ENCODE measurements at places on chromosomes 13 and 19.
A peak's percentile ranks its signal among the peaks of the same experiment; 100 is the strongest.

DNA sequence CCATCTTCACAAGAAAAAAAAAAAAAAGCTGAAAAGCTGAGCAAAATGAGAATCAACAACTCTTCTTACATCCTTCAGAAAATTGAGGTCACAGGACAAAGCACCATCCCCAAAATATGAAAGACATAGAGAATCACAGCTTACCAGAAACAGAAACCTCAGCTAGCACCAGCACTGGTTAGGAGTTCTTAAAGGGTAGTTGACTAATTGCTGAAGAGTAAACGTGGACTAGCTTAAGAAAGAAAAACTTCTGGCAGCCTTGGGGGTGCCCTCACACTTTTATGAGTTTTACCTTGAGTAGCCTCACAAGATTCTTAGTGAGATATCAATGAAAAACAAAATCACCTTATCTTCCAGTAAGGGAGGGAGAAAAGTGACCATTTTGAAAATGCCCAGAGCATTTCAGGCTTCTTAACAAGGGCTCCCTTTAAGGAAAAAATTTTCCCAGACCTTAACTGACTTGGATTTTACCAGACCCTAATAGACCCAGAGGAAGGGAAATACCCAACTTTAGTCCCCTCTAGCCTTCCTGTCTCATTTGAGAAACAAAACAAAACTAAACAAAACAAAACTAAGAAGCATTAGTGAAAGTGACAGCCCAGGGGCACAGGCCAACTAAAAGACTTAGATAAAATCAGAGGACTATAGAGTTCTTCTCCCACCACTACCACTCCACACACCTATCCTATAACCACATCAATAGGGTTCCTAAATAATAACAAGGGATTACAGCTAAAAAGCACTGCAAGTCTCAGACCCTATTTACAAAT lies 888.6 kb downstream of the DIAPH3 start:
- DNase-seq, result no peak

GRCh38 chr19:46115396-46116106 lies 8.9 kb downstream of the IGFL3 start:
- DNase-seq, result peak; percentile 69

GRCh38 chr19:3324405-3324856 lies 42.0 kb upstream of the NFIC start:
- peak; percentile 92 for DNase-seq

GRCh38 chr13:51978796-51979556 lies 32.3 kb downstream of the ATP7B start:
- no peak for DNase-seq

DNA sequence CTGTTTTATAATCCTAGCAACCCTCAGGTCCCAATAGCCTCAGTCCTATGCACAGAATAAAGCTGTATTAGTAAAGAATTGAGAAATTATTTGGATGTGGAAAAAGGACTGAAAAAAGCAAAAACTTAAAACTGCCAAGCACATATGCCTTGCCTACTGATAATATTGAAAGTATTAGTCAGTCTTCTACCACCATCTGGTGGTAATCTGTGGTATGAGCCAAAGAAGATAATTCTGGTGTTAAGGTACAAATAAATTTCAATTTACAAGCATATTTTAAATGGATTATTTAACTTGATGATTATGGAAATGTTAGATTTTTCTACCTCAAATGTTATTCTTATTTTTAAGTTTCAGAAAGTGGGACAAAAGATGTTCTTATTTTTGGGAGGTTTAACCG lies 460.3 kb upstream of the KLHL1 start:
- DNase-seq, result no peak

DNA sequence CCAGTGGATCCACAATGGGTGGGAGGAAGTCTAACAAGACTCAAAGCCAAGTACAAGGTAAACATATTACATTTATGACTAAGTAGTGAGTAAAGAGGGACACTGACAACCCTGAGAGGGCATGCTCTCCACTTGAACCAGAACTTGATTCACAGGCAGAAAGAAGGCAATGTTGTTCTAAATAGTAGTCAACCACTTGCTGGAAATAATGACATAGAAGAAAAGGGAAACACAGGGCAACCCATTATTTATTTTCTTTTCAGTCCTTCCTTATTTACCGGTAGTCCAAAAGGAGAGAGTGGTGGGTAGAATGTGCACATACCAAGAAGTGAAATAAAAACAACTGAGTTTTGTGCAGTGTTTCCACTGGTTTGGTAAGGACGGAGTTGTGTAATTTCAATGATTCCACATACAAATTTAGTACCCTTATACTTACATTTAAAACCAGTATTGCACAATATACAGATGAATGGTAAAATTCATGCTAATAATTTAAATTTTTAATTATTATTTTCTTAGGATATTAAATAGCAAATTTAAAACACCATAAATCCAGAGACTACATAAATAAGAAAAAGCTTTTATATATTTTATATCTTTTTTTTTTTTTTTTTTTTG lies 65.9 kb downstream of the ENOX1 start:
- no peak for DNase-seq
